ENCODE measurements at places on chromosomes 2 and 18.

- no peak for DNase-seq
Observed at GRCh38 chr2:1971124-1971523, 226.8 kb upstream of the PXDN start.

- peak; percentile 7 for DNase-seq
Observed at GRCh38 chr18:50268022-50268747, 1.9 kb upstream of the CFAP53 start.

DNA sequence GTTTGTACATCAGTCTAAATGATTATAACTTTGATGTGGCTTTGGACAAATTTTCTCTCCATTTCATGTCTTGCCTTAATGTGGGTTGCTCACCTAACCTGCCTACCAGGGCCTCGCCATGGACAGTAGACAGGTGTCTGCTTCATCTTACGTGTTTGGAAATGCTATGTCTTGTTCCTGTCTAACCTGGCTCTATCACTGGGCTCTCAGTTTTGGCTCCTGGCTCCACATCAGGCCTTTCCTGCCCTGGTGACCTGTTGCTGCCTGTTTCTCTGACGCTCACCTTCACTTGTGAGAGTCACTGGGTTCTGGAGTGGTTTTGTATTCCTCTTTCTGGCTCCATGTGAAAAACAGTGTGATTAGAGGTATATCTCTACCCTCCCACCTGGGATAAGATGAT is 65.9 kb downstream of the PHLPP1 start:
- no peak for DNase-seq

GRCh38 chr2:217912098-217913024 is 90.4 kb downstream of the TNS1 start:
- DNase-seq = no peak

DNA sequence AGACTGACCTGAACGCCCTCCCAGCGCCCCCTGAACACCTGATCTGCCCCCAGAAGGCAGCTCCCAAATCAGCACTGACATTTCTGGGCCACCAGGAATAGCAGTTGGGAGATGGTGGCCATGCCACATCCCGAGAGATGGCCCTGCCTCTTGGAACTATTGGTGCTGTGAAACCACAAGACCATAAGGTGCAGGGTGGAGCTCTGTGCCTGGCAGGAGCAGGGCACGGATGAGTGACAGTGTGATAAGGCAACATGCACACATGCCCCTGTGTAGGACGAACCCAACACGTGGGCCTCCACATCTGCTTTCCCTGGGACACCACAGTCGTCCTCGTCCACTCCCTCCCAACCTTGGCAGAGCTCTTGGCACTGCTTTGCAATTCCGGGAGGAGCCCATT is 26.9 kb downstream of the ANO7 start:
- DNase-seq = no peak

DNA sequence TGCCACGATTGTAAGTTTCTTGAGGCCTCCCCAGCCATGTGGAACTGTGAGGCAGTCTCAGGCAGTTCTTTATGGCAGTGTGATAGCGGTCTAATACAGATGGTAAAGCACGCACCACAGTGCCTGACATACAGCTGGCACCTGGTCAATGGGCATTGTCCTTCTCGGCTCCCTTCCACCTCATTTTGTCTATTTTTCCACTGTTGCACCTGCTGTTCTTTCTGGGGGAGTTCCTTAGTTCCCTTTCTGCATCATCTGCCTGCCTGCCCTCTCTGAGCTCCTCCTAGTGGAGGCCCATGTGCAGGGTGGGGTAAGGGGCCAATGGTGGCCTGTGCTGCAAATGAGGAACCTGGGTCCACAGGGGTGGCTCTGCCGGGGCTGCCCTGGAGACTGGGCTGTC is 157.6 kb downstream of the LPIN1 start:
- no peak for DNase-seq

DNA sequence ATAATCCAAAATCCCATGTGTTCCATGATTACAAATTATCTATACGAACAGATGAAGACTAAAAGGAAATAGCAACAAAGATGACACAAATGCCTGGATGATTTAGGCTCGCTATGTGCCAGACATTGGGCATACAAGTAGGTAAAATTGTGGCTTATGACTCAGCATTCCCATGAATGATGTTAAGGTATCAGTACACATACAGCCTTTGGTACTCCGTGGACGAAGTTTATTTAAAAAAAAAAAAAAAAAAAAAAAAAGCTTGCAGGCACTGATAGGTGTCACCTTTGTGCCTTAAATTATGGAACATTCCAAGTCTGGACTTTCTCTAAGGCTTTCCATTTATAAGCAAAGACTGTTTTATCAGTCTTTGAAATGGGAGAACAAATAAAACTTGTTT is 2.7 kb downstream of the CHAC2 start:
- no peak for DNase-seq

GRCh38 chr18:902229-902628 is 2.4 kb upstream of the ADCYAP1 start:
- DNase-seq = no peak

GRCh38 chr2:113692698-113693428 is 63.6 kb downstream of the SLC35F5 start:
- DNase-seq = no peak

DNA sequence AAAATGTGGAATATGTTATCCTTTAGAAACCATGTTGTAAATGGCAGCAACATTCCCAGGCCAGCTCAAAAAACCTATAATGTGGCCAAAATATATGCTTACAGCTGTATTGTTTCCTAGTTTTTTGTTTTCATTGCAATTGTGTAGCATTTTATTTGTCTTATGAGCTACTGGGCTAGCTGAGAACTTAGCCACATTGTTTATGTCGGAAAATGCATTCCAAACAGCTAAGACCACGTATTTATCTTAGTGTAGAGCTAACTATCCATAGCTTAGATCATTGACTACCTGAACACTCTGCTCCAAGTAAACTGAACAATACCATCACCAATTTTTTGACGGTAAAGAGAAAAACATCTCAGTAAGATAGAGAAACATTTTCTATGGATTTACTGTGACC is 38.4 kb downstream of the METAP1D start:
- DNase-seq = no peak

All from GOT3 (cell line).